ENCODE measurements at places on chromosomes 2 and 18.

DNA sequence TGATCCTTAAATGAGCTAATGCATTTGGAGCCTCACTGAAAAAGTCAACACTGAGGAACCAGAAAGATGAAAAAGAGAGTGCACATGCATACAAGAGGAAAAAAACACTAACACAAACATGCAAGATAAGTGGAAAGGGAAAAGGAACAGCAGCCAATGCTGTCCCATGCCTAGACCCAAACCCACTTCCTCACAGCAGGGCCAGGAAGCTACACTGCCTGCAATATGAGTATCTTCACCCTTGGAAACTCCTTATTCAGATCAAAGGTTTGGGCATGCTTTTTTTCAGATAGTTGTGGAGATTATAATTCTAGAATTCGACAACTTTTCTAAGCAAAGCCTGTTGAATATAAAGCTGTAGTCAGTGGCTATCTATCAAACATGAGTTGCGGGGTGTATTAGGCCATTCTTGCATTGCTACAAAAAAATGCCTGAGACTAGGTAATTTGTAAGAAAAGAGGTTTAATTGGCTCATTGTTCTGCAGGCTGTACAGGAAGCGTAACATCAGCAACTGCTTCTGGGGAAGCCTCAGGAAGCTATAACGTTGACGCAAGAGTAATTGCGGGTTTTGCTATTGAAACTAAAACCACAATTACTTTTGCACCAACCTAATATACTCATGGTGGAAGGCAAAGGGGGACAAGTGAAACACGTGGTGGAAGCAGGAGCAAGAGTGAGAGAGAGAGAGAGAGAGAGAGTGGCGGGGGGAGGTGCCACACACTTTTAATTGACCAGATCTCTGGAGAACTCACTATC lies 138.2 kb downstream of the MBD2 start:
- no peak for DNase-seq

GRCh38 chr18:13235421-13235831 lies 16.9 kb downstream of the LDLRAD4 start:
- DNase-seq, result no peak

- DNase-seq, result no peak
These were observed 259.7 kb downstream of the LPIN1 start for GRCh38 chr2:12005886-12006681.

DNA sequence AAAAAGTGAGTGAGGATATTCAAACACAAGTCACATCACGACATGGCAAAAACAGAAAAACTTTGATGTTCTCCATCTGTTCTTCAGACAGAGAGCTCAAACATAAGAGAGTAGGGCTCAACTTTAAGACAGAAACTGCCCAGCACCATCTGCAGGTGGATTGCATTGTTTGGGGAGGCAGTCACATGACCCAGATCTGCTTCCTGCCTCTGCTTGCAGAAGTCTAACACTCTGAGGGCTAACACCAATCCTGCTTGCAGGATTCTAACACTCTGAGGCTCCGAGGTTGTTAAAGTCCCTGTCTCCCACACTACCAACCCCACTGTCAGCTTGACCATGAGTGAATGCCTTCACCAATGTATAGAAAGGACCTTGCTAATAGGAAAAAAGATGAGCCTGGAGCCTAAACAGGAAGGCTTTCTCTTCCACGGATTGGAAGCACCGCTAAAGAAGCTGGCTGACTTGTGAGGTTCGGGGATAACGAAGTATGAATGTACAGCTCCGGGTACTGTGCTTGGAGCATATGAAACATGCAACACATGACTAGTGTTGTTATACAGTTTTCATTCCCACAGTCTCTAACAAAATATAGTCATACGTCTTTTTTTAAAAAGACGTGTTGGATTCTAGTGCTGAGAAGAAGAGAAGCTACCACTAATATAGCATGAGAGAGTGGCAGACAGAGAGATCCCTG lies 176.6 kb upstream of the CREB1 start:
- DNase-seq, result peak; percentile 34

- DNase-seq, result peak; percentile 29
These were observed 169.2 kb downstream of the LNPK start for GRCh38 chr2:175832866-175833265.

DNA sequence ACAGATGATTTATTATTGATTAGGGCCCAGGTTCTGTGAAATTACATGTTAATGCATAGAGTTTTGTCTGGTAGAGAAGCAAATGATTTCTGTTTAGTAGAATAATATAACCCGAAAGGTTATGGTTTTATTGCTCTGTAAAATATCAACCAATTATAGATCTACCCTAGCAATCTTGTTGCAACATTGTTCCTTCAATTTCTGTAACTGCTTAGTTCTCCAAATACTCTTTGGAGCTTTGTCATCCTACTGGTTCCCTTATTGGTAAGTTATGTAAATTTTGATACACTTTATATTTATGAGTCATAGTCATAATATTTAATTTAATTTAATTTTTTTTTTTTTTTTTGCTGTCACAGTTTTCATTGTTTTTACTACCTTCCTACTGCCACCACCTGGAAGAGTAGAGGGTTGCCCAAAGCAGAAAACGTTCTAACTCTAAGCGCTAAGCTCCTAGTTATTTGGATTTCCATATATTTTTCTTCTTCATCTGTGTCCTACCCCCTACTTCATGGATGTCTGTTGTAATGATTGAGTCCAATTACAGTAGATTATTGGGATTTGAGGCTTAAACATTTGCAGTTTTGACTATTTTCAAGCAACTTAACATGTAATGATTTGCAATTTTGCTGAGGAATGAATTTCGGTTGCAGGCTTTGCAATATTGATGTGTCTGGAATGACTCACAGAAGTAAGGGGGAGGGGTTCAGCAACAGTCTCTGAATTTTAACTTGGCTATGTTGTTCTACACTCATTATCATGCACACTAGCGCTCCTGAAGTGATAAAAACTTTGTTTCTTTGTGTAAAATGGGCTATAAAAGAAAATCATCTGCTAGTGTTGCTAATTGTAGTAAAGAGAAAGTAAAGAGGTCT lies 51.1 kb downstream of the NABP1 start:
- peak; percentile 20 for DNase-seq

DNA sequence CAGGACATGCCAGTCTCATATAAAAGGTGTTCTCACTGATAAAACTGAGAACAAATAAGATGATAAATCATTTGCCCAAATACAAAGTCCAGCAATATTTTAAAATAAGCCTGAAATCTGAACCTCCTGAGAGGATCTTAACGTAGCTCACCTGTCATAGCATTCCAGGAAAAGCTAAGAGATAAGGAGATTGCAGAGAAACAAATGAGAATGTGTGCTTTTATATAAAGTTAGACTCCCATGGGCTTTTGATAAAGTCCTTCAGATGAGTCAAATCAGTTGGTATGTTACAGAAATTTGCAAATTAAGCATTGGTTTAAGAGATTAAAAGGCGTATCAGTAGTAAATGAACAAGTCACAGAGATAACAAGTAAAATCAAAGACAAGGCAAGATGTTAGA lies 452.9 kb upstream of the CHAC2 start:
- no peak for DNase-seq

- DNase-seq, result no peak
These were observed 64.8 kb downstream of the COX7A2L start for GRCh38 chr2:42296226-42296625.

DNA sequence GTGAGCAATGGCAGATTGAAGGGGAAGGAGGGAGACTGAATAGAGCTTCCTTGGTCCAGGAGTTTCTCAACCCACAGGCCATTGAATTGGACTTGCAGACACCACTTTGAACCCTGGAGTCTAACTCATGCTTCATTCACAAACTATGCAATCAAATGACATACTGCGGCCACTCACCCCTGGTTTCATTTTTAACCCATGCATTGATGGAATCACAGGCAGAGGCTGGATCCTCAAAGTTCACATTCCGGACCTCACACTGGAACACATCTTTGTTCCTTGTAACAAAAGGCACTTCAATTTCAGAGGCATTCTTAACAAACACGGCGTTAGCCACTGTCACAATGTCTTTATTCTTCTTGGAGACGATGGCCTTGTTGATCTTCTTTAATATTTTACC lies 40.7 kb downstream of the MRPL44 start:
- DNase-seq, result no peak

DNA sequence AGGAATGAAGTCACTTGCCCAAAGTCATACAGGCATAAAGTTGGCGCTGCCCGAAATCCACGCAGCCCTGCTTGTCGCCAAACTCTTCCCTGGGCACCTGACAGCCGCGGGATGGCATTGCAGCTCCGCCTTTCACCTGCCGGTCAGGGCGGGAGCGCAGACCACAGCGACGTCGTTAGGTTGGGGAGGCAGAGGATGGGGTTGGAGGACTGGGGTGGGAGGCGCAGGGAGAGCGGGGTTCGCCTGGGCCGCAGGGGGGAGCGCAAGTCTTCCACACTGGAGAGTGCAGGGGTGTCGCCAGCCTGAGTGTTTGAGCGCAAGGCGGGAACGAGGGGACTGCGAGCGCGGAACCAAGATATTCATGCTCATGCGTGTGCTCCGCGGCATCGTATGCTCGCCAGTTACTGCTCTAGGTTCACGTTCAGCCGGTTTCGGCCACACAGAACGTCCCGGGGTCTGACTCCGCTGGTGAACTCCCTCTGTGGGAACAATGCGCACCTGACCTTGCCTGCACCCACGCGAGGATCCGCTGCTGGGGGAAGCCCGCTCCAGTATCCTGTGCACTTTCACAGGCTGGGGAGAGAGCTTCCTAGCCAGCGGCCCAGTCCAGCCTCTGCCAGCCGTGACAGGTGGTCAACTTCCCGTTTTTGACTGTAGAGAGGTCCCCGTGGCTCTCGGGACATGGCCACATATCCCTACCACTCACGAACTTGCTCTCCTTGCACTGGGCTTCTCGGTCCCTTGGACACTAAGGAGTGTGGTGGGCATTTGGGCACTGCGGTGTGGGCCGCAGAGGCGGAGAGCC lies 767 bp upstream of the NPPC start:
- no peak for DNase-seq

DNA sequence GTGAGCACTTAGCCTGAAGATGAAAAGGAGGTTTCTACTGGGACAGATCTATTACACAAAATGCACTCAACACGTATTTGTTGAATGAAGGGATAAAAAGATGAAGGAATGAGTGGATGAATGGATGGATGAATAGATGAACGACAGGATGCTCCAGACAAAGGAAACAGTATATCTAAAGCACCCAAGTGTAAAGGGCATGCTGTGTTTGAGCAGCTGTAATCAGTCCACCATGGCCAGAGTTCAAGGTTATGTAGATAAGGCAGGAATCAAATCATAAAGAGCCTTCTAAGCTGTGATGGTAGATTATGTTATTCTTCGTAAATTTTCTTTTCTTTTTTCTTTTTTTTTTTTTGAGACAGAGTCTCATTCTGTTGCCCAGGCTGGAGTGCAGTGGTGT lies 213.8 kb upstream of the FBXO11 start:
- no peak for DNase-seq

- DNase-seq, result no peak
These were observed 149.6 kb upstream of the SMAD7 start for GRCh38 chr18:49100226-49100968.

DNA sequence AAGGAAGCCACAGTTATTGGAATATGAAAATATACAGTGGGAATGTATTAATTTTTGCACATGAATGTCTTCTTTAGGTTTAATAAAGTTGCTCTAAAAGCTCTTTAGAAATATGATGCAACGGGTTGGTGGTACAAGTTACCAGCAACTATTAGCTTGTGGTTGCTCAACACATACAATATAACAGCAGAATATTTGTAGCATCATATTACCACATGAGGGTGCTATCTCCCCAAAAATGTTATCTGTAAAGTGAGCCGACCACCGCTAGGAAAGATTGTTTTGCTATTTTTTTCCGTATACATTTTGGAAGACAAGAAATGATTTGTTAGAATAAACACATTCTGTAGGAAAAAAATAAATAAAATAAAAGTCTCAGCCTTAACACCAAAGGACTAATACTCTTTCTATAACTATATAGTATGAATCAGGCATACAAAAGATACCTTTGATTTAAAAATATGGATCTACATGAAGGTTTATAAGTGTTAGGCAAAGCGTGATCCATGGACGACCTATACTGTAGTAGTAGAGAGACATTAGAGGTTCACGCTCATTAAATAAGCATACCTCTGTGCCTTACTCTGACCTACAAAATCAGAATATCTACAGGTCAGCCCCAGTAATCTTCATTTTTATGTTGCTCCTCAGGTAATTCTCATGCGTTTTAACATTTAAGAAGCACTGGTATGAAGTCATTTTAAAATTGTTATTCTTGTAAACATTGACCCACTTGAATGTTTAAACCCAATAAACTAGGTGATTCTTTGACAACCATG lies 1110.6 kb upstream of the ACVR2A start:
- DNase-seq, result peak; percentile 64

Data from GM03348 (cell line).